Activated CD4-positive, alpha-beta T cell treated with anti-CD3 and anti-CD28 coated beads for 48 hours (primary cell): ENCODE measurements at places on chromosomes 3 and 15.

DNA sequence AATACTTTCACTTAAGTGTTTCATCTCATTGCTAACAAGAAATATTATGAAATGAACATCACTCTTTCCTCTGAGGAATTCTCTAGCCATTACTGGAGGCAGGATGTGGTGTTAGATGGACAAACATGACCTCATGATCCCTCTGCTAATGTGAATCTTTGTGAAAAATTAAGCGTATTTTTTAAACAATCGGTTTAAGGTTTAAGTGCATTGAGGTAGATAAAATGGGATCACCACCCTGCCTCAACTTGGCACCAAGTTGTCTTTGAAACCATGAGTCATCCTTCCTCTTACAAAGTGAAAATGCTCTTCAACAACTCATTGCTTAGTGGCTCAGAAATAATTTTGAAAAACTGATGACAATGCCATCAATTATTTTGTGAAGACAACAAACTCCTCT, 76.0 kb upstream of the DCBLD2 start:
- no peak for DNase-seq

GRCh38 chr15:40338041-40338657, 2.6 kb downstream of the CCDC9B start:
- peak; percentile 89 for DNase-seq

GRCh38 chr3:152159328-152159727, 109.4 kb upstream of the MBNL1 start:
- DNase-seq, result no peak

DNA sequence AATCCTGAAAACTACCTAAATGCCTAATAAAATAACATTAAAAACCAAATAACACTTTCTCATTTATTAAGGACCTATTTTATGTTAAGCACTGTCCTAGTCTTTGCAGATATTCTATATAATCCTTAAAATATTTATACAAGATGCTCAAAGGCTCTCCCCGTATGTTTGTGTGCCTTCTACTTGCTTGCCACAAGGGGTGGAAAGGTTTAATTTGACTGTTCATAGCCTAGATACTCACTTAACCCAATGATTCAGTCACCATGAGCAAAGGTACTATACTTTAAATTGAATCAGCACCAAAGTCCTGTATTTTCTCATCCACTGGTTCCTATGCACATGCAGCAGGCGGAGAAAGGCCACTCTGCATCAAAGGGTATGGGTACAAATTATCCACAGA, 32.0 kb downstream of the LSAMP start:
- no peak for DNase-seq

GRCh38 chr3:29183346-29184087, 97.4 kb upstream of the RBMS3 start:
- peak; percentile 56 for DNase-seq

DNA sequence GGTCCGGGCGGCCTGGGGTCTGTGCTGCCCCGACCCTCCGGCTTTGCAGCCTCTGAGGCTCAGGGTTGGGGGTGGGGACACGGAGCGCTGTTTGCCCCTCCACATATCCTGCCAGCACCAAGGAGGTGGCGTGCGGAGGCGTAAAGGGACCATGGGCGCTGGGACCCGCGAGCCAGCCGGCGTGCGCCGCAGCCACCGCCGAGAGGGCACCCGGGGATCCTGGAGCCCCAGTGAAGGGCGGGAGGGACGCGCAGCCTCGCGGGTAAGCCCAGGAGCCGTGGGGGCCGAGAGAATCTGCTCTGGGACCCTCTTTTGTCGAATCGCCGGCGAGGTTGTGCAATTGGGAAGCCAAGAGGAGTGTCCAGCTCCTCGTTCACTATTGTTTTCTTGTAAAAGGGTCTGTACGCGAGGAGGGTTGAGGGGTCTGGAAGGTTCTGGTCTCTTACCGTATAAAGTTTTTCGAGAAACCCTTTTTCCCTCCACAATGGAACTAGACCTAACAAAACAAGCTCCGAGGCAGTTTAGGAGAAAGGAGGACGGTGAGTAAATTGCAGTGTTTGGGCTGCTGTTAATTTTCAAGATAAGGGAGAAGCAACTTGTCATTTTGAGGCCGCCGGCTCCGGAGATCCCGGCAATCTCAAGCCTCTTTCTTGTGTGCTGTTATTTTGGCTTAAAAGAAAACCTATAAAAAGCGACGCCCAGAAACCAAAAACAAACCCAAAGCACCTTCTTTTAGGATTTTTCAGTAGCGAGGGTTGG, 29.9 kb upstream of the ST3GAL6 start:
- peak; percentile 13 for DNase-seq

DNA sequence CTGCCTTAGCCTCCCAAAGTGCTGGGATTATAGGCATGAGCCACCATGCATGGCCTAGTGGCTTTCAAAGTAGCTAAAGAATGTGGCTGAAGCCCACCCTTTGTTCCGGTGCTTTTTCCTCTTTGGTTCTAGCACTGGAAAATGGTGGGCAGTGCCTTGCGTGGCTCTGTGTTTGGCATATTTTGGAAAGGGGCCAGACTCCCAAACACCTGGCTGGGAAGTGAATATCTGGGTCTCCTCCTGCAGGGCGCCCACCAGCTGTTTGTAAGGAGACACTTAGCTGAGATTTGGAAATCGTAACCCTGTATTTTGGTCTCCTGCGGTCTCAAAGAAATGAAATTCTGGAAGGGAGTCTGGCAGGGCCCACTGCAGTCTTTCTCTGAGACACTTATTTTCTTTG, 336.4 kb downstream of the IL20RB start:
- no peak for DNase-seq

DNA sequence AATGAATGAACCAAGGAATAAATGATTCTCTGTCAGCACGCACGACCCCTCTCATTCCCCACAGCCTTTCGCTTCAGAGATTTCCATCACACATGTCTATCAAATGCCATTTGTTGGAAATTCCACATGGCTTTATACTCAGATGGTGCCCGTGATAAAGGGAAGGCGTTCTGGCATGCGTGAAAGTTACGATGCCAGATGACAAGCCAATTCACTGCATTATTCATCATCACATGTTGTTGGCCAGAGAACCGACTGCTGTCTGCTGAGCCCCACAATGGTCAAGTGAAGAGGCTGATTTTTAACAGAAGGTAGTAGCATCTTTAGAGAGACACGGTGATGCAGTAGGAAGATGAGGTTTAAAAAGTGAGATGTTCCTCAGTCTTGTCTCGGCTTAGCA, 74.1 kb upstream of the FRMD4B start:
- no peak for DNase-seq

GRCh38 chr3:192170031-192170430, 557.3 kb downstream of the FGF12 start:
- DNase-seq, result no peak

GRCh38 chr3:103085465-103085864, 650.6 kb downstream of the ZPLD1 start:
- DNase-seq, result no peak

- no peak for DNase-seq
These were observed 32.4 kb upstream of the PIK3R4 start for GRCh38 chr3:130779031-130779430.

DNA sequence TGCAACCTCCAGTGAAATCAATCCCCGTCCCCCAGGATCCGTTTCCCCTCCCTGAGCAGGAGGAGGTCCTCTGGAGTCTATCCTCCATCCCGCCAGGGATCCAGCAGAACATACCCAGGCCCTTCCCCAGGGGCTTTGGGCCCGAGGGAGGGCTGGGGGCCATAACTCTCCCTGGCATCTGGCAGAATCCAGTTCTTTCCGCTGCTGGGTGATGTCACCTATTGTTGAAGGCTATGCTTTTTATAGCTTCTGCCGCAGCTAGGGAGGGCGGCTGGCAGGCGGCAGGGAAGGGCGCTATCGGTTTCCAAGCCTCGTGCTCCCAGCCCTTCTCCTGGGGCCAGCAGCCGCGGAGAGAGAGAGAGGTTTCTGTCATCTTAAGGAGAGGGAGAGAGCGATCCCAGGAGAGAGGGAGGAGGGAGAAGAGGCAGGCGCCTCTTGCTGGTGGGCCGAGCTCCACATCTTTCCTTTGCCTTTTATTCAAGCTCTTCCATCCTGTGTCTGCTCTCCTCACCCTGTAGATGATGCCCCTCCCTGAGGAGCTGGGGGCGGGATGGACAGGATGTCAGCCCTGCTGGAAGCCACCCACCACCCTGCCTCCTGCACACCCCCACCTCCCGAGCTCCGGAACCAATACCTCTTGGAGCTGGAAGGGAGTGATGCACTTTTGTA, 120.1 kb downstream of the ANP32A start:
- DNase-seq, result no peak

GRCh38 chr3:2354702-2355101, 256.0 kb downstream of the CNTN4 start:
- no peak for DNase-seq

- no peak for DNase-seq
These were observed 9.1 kb downstream of the VPS13C start for GRCh38 chr15:62051166-62051565.

GRCh38 chr3:67470207-67470606, 184.2 kb downstream of the SUCLG2 start:
- DNase-seq, result no peak

GRCh38 chr3:147008886-147009285, 397.5 kb downstream of the ZIC4 start:
- no peak for DNase-seq

- DNase-seq, result no peak
These were observed 109.4 kb upstream of the LINGO1 start for GRCh38 chr15:77742127-77742526.

GRCh38 chr3:183265834-183266417, 12.9 kb downstream of the B3GNT5 start:
- peak; percentile 75 for DNase-seq

DNA sequence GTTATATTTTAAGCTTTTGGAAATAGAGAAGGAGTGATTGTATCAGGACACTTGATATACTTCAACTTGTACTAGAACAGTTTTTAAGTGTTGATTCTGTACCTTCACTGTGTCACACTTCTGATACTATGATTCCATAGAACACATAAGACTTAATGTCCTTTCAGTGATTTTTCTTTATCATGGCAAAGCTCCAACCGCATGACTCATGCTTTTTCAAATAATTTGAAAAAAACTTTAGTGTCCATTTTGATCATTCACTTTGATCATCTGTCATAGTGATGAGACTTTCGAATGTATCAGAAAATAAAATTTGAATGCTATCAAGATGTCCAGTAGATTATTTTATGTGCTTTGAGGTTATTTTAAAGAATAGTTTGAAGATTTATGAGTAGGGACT, 32.0 kb downstream of the AP4E1 start:
- DNase-seq, result no peak

GRCh38 chr3:33155301-33155700, 41.5 kb downstream of the CRTAP start:
- no peak for DNase-seq

DNA sequence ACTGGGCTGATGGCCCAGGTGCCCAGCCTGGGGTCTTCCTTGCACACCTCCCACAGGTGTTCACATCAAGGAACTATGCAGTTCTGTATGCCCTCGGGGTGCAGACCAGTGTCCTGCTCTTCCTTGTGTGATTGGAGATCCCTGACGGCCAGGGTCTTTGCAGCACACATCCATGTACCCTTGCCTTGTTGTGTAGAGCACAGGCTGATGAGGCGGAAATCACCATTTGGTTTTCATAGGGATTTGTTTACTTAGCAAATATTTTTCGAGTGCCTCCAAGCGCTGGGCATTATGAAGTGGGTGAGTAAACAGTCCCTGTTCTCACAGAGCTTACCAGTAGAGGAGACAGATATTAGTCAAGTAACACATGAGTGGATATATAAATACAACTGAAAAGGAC, 209.3 kb upstream of the UMPS start:
- no peak for DNase-seq

DNA sequence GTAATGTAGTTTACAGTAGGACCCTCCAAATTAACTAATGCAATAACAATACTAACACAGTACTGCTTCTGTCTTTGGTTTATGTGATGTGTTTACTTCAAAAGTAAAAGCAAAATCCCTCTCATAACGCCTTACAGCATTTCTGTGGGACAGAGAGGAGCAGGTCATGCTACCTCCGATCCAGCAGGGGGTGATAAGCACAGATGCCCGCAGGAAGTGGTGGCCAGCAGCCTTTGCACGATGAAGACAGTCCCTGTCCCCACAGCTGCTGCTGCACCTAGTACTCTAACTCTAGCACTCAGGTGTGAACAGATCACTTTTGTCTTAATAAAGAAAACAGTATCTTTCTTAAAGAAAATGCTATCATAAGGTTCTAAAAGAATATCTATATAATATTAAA, 38.3 kb downstream of the ANO10 start:
- peak; percentile 22 for DNase-seq

DNA sequence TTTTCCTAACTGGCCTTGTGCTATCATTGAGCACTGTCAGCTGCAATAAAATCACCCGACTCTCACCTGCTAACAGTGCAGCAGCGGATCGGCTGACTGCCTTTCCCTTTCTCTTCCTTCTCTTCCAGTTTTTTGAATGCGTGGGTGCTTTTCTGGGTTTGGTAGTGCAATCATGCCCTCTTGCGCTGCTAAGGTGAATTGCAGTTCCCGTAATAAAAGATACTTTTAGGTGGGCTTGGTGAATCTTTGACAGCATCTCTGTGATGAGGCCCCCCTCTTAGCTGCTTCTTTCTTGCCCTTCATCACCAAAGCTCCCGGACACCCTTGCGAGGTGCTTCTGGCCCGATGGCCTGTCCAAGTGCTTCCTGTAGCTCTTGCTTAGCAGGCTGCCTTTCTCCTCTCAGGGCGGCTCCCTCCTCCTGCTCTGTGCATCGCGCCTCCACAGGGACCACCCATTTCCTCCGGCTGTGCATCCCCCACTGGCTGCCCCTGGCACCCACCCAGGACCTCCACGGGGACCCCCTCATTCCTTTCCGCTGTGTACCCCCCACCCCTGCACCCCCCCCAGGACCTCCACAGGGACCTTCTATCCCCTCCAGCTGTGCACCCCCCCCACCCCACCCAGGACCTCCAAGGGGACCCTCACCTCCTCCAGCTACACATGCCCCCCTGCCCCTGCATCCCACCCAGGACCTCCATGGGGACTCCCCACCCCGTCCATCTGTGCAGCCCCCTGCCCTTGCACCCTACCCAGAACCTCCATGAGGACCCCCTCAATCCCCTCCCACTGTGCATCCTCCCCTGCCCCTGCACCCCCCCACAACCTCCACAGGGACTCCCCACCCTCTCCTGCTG, 50.8 kb upstream of the RPL32 start:
- DNase-seq, result peak; percentile 49
